Left renal cortex interstitium (tissue), 4 donors: ENCODE measurements at places on chromosomes 7 and 10. TPM values are rescaled to one million over a fixed set of nuclear protein-coding genes. Genes with fewer than 3 reads are reported as not detected.

The LIPN gene
- polyA plus RNA-seq: not detected

The HKDC1 gene
- polyA plus RNA-seq: 15.4 TPM

DNA sequence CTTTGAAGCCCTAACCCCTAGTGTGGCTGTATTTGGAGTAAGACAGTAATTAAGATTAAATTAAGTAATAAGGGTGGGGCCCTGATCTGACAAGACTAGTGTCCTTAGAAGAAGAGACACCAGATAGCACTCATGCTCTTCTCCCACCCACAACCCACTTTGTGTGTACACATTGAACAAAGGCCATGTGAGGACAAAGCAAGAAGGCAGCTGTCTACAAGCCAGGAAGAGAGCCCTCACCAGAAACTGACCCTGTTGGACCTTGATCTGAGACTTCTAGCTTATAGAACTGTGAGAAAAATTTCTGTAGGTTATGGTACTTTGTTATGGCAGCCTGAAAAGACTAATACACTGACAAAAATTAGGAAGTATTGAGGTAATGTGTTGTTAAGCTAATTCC lies 59.8 kb downstream of the ZFAND4 start:
- DNase-seq: no peak

GRCh38 chr7:151248346-151249033 lies at the start of gene SMARCD3:
TSS of gene SMARCD3 (minus strand) at chr7:151248694. CDS start at chr7:151248562, 132 bp downstream.
- no peak for DNase-seq

The SEMA3A gene
- polyA plus RNA-seq: 12.3 TPM

The LRRC18 gene
- polyA plus RNA-seq: not detected

GRCh38 chr10:86344714-86345161 lies 21.9 kb downstream of the GRID1 start:
- DNase-seq: no peak

The INA gene
- 1.4 TPM for polyA plus RNA-seq

GRCh38 chr7:32462977-32463376 lies 27.2 kb downstream of the LSM5 start:
- no peak for DNase-seq

The GNAT3 gene
- polyA plus RNA-seq: not detected

GRCh38 chr10:125880719-125881118 lies 373 bp downstream of the DHX32 start:
- DNase-seq: no peak

GRCh38 chr7:35467456-35467978 lies 213.6 kb upstream of the TBX20 start:
- no peak for DNase-seq

- DNase-seq: no peak
Measured at GRCh38 chr7:136326045-136326609, 349.0 kb upstream of the MTPN start.

DNA sequence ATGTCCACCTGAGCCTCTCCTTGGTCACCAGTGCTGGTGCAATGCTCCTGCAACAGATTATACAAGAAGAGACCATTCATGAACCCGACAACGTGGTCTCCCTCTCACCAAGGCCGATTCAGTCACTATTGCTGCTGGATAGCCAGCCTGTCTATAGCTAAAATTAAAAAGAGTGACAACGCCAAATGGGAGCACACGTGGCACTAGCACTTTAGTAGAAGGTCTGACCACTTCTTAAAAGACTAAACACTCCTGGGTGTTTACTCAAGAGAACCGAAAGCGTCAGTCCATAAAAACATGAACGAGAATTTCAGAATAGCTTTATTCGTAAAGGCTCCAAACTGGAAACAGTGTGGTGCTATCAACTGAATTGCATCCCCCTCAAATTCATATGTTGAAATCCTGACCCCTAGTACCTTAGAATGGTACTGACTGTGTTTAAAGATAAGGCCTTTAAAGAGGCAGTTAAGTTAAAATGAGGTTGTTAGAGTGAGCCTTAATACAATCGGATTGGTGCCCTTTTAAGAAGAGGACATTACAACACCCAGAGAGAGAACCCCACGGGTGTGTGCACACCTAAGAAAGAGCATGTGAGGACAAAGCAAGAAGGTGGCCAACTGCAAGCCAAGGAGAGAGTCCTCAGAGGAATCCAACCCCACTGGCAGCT lies 4.4 kb upstream of the GALNTL5 start:
- DNase-seq: no peak

The PRPF18 gene
- polyA plus RNA-seq: 29.0 TPM

The CPA2 gene
- 0.38 TPM for polyA plus RNA-seq

GRCh38 chr7:92343714-92344113 lies 97.9 kb downstream of the ANKIB1 start:
- DNase-seq: no peak

GRCh38 chr7:780516-780915 lies 51.8 kb upstream of the SUN1 start:
- DNase-seq: no peak

The AASS gene
- 41.9 TPM for polyA plus RNA-seq

GRCh38 chr7:68192941-68193340 lies 1196.3 kb downstream of the TYW1 start:
- no peak for DNase-seq

DNA sequence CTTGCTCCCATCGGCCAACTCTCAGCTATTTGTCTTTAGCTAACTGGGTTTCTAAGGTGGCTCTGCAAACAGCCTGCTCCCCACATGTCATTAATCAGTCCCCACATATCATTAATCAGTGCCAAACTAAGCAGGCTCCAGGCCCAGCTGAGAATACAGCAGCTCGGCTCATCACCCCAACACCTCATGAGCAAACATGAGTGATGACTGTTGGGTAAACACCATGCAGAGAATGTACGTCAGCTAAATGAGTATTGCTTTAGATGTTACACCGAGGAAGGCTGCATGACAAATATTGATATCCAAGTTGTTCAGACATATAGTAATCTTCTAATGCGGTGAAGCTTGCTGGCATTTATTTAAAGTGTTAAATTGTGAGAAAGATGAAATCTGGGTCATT lies 187.5 kb upstream of the AOAH start:
- no peak for DNase-seq

GRCh38 chr10:89649051-89649450 lies 4.0 kb upstream of the PANK1 start:
- no peak for DNase-seq

The HPSE2 gene
- polyA plus RNA-seq: 1.1 TPM

GRCh38 chr7:131797841-131798240 lies 241.4 kb upstream of the PODXL start:
- no peak for DNase-seq

The LRIT1 gene
- polyA plus RNA-seq: not detected

The PAX4 gene
- polyA plus RNA-seq: not detected

- DNase-seq: no peak
Measured at GRCh38 chr10:60309371-60309770, 80.3 kb downstream of the ANK3 start.

The PI4K2A gene
- 21.7 TPM for polyA plus RNA-seq

GRCh38 chr7:39509912-39510311 lies 56.3 kb upstream of the YAE1 start:
- no peak for DNase-seq

DNA sequence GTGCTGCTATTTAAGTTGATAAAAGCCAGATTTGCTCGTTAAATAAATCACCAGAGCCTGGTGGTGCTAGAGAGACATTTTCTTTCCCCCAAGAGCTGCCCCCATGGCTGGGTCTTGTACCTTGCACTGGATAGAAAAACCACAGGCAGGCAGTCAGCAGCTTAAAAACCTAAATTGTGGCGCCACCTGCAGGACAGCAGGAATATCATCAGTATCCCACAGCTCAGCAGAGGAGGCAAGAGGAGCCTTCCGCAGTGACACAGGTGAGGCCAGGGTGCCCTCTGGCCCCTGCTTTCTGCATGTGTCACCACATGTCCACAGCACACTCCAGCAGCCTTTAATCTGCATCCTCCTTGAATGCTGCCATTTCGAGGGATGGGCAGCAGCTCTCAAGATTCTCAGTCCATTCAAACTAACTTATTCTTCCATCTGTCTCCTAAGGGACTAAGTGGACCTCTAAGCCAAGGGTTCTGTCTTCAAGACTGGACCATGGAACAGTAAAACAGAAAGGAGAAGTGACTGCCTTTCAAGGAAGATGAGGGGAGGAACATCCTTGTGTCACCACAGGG lies 4.5 kb upstream of the PLXNA4 start:
- DNase-seq: no peak

GRCh38 chr7:4820405-4820966 lies 41.3 kb downstream of the PAPOLB start:
- DNase-seq: no peak

The CFAP58 gene
- 0.48 TPM for polyA plus RNA-seq

- DNase-seq: no peak
Measured at GRCh38 chr10:66337211-66337610, 588.6 kb upstream of the LRRTM3 start.

The PDZD8 gene
- 42.1 TPM for polyA plus RNA-seq

DNA sequence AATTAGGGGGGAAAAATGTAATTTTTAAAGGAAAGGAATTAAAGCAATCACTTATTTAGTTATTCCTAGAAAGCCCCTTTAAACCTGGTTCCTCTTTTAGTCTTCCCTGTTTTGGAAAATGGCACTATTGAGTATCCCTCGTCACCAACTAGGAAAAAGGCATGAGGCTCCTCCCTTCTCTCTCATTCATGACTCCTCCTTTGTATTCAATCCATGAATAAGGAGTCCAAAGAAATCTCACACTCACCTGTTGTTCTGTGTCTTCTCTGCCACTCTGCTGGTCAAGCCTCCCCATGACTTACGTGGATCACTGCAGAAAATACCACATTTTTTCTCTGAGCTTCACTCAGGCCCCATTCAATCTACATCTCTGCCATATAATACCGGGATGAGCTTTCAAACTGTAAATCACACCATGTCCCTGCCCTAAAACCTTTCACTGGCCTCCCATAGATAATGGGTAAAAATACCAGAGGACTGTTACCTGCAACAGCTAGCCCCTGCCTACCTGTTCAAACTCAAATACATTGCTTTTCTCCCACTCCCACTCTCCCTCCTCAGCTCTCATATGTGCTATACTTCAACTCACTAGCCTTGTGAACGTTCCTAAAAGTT lies 5.5 kb upstream of the VWDE start:
- DNase-seq: no peak

GRCh38 chr10:132149271-132149670 lies 37.5 kb upstream of the DPYSL4 start:
- DNase-seq: no peak

DNA sequence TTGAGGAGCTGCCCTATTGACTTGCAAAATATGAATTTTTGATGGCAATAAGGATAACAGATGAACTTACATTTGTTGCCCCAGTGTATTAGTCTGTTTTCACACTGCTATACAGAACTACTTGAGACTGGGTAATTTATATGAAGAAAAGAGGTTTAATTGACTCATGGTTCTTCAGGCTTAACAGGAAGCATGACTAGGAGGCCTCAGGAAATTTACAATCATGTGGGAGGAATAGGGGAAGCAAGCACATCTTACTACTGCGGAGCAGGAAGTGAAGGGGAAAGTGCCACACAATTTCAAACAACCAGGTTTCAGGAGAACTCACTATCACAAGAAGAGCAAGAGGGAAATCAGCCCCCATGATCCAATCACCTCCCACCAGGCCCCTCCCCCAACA lies 57.9 kb downstream of the ZNF22 start:
- no peak for DNase-seq

GRCh38 chr10:62964026-62964425 lies 147.9 kb upstream of the EGR2 start:
- no peak for DNase-seq

DNA sequence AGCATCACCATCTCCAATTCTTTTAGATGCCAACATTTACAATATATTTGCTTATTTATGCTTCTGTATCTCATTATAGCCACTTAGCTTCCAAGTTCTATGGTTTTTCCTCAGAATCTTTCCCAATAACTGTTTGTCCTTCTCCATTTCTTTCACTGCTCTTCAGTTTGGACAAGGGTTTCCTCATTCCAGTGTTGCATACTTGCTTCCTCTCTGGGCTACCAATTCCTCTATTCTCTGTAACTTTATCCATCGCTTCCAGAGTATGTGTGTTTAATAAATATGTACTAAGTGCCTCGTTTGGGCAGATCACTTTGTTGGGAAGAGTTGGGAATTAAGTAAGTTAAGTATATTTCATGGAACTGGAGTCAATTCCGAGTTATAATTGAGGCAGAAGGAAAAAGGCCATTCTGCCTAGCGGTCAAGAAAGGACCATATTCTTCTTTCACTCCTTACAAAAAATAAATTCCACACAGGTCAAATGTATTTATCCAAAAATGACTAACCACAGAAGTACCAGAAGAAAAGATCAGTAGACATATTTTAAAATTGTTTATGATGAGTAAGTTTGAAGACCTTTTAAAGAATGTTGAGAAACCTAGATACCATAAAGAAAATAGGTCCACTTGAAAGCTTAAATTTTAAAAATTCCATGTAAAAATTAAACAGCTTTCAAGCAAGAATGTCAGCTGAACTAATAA lies 10.8 kb downstream of the STAMBPL1 start:
- DNase-seq: no peak

DNA sequence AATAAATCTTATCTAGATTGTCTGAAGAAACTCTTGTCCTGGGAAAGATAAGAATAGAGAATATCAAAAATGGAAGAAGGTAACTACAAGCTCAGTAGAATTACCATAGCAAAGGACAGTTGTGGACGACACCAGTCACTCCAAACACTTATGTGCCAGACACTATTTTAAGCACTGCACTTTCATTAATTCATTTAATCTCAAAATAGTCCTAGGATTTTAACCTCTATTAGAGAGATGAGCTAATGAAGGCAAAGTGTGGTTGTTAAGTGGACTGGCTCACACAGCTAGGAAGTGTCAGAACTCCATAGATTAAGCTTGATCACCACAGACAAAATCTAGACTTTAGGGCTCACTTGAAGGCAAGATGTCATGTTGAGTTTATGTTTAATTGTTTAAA lies 168.9 kb downstream of the CDC14C start:
- DNase-seq: no peak

DNA sequence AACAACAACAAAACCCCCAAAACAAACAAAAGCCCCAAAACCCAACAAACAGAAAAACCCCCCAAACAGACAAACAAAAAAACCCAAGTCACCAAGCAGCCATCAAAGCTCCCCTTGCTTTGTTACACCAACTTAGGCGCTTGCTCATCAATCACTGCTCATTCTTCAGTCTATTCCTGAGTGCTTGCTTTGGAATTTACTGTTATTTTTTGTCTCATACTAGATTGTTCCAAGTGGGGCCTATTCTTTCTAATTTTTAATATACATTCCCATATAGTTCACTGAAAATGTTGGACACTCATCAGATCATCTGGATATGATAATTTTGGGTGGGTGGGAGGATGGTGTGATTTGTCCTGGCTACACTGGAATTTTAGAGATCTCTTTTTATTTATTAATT lies 126.0 kb upstream of the JCAD start:
- DNase-seq: no peak

GRCh38 chr7:157310676-157311185 lies 26.1 kb upstream of the DNAJB6 start:
- DNase-seq: no peak

DNA sequence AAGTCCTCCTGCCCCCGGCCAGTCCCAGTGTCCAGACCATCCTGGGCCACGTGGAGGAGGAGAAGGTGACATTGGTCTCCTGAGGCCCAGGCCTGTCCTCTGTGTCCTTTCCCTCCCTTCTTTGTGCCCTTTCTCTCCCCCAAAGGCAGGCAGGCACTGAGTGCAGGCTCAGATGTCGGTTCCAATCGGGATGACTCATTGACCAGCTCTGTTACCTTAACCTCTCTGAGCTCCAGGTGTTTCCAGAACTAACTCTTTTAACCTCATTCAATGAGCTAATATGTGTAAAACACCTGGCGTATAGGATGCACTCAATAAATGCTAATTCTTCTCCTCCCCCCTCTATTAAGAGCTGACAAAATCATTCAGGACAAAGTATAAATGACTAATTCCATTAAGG lies 25.7 kb downstream of the MACROH2A2 start:
- DNase-seq: no peak

The ENTPD1 gene
- 23.2 TPM for polyA plus RNA-seq

The ASB13 gene
- 23.8 TPM for polyA plus RNA-seq
